ENCODE measurements at places on chromosomes 16 and 17.

DNA sequence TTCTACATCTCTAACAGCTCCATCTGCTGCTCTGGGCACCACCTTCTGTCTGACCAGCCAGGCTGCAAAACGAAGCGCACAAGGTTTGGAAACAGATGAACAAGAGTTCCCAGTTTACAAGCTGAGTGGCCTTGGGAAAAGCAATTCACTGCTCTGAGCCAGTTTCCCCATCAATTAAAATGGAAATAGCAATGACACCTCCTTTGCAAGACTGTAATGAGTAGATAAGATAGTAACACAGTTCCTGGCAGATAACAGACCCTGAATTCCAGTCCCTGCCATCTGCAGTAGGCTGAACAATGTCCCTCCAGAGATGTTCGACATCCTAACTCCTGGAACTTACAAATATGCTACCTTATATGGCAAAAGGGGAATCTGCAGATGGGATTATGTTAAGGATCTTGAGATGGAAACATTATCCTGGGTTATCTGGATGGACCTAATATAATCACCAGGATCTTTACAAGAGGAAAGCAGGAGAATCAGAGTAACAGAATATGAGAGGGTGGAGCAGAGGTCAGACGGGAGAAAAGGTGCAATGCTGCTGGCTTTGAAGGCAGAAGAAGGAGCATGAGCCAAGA is 27.9 kb downstream of the CPPED1 start:
- no peak for DNase-seq

DNA sequence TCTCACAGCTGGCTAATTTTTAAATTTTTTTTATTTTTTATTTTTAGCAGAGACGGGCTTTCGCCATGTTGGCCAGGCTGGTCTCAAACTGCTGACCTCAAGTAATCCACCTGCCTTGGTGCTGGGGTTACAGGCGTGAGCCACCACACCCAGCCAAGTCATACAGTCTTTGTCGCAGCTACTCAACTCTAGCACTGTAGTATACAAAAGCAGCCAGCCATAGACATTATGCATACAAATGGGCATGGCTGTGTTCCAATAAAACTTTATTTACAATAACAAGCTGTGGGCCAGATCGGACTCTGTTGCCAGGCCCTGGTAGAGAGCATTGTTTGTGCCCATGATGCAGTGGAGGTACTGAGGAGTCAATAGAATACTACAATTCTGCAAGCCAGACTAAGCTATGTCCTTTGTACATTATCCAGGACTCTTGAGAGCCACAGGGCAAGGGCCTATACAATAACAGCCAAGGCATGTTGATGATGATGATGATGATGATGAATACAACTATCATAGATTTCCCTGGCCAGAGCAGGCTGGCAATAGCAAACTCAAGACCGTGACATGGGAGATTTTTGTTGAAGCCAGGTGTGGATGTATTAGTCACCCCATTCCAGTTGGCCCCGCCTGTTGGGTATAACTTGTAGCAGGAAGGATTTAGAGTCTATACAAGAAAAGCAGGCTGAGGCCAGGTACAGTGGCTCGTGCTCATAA is 101.8 kb downstream of the MYH11 start:
- DNase-seq, result no peak

- no peak for DNase-seq
These were observed 2.7 kb upstream of the LIMD2 start for GRCh38 chr17:63702721-63703015.

GRCh38 chr17:12386225-12386624 is 279.5 kb upstream of the MYOCD start:
- DNase-seq, result no peak

GRCh38 chr17:32904891-32905290 is 23.1 kb upstream of the TMEM98 start:
- DNase-seq, result no peak

DNA sequence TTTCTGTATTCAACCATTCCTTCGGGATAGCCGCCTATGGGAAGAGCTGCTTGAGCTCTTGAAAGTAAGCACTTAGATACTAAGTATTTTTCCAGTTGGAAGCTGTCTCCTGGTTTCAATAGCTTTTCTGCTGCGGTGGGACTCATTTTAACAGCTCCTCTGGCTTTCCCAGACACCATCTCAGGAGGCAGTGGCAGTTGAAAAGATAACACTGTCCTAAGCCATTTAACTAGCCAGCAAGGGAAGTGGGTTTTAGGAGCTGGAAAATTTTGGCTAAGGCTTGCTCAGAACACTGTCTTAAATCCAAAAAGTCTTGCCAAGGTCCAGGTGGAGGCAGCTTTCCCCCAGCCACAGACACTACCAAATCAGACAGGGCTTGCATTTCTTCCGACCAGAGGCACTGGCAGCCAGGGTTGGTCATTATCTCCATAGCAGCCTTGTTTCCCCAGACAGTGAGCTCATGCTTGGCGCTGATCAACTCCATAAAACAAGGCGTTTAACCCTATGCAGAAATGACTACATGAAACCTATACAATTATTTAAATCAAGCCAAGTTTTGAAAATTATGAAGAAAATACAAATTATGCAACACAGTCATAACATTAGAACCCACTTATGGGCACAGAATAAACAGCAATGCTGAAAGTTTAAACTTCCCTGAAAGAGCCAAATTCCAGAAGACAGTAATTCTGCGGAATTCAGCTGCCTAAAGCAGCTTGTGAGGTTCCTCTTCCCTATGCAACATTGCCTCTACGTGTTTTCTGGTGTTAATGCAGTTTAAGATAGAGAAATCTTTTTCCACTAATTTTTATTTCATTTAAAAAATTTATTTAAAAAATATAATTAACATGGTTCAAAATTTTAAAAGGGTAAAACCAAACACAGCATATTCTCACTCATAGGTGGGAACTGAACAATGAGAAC is 25.0 kb downstream of the GABARAPL2 start:
- no peak for DNase-seq

- DNase-seq, result no peak
These were observed 5.3 kb downstream of the NLK start for GRCh38 chr17:28047806-28048205.

DNA sequence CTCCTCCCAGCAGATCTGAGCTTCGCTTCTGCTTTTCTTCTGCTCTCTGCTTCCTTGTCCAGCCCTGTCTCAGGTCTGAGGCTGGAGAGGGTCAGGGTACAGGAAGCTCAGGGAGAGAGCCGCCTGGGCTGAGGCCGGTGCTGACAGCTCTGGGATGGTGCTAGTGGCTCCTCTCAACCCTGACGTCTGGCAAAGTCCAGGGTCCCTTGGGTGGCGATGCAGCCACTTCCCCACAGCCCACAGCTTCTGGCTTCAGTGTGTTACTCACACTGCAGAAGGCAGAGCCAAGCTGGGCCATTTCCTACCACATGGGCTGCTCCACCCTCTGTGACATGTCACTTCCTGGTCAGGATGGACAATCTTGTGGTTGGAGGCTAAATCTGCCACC is at the start of gene CD300C:
Gene CD300C, minus strand, starts transcription at position 273 of the 388 bp plus-strand sequence. CDS start 333 bp downstream, outside the sequence.
- DNase-seq, result no peak

DNA sequence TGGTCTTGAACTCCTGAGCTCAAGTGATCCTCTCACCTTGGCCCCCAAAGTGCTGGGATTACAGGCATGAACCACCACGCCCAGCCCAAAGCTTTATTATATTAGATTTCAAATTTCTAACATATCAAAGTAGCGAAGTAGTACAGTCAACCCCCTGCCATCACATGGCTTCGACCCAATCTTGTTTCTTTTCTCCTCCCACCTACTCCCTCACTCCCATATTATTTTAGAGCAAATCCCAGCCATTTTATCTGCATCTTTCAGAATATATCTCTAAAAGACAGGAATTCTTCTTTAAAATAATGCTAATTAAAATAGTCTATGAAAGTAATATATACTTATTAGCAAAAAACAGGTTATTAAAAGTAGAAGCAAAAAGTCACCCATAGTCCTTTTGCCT is 893 bp downstream of the IGSF6 start:
- DNase-seq, result no peak

GRCh38 chr17:73050797-73051196 is 41.7 kb downstream of the SLC39A11 start:
- no peak for DNase-seq

GRCh38 chr17:81396722-81397313 is 1.6 kb downstream of the BAHCC1 start:
- DNase-seq, result no peak

DNA sequence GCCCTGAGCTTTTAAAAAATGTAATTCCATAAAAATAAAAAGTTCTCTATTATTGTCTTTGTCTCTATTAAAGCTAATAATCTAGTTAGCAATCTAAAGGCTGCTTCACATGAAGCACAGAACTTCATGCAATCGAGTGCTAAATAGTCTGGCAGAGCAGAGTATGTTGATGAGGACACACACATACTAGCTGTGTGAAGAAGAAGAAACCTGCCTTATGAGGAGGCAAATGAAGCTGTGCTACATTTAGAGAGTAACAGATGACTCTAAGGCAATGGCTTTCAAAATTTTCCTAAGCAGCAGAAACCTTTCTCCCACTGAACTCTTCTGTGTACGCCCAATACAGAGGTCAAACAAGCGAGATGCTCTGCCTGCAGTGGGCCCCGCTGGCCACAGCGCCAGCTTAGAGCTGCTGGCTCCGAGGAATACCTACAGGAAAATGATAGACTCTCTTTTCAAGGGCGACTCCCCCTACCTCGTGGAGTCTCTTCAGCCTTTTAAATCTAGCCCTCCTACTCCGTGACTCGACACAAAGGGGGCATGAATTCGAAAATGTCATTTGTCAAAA is 39.2 kb downstream of the GNA13 start:
- no peak for DNase-seq

Data from activated gamma-delta T cell treated with Interleukin-2 at 50 U/mL for 16 hours (primary cell).